ENCODE measurements at places on chromosomes 7 and 10.

- DNase-seq, result no peak
These were observed 25.0 kb downstream of the ABLIM1 start for GRCh38 chr10:114632869-114633715.

GRCh38 chr7:127151379-127151778 lies 101.4 kb downstream of the GRM8 start:
- no peak for DNase-seq

DNA sequence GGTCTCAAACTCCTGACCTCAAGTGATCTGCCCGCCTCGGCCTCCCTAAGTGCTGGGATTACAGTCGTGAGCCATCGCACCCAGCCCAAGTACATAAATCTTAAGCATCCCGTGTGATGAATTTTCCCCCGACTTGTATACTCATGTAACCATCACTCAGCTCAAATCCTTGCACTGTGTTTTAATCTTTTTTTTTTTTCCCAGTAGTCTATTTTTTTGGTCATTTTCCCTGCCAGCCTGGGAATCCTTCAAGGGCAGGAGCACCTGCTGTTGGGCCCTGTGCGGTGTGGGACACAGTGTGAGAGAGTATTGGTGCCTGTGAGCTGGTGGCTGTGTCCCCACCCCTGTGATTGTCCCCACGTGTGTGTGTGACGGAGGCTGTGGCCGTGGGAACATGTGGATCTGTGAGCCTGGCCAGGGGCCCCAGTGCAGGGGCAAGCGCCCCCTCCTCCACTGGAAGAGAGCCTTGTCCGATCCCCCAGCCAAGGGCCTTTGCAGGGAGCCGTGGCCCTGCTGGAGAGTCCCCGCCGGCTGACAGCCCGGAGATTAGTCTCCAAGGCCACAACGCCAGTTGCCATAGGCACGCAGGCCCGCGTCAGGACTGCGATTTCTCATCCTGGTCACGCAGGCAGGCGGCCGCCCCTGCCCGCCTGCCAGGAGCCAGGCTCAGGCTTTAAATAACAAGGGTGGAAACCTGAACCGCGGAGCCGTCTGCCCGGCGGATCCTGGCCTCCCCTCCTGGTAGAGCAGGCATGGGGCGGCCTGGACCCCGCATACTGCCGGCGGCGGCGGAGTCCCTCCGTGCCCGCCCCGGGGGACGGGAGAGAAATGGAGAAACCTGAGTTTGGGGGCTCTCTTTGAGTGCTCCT lies 26.5 kb downstream of the GTF2IRD1 start:
- DNase-seq, result no peak

GRCh38 chr10:69885379-69886013 lies 83.8 kb downstream of the COL13A1 start:
- no peak for DNase-seq
